Natural killer cell treated with Interleukin-12 subunit alpha and Interleukin-12 subunit beta and Interleukin-15 and Interleukin-18, amount 100 ng/mL, for 72 hours (primary cell): ENCODE measurements at places on chromosomes 3 and 15. TPM values are rescaled to one million over a fixed set of nuclear protein-coding genes. Genes with fewer than 3 reads are reported as not detected.

DNA sequence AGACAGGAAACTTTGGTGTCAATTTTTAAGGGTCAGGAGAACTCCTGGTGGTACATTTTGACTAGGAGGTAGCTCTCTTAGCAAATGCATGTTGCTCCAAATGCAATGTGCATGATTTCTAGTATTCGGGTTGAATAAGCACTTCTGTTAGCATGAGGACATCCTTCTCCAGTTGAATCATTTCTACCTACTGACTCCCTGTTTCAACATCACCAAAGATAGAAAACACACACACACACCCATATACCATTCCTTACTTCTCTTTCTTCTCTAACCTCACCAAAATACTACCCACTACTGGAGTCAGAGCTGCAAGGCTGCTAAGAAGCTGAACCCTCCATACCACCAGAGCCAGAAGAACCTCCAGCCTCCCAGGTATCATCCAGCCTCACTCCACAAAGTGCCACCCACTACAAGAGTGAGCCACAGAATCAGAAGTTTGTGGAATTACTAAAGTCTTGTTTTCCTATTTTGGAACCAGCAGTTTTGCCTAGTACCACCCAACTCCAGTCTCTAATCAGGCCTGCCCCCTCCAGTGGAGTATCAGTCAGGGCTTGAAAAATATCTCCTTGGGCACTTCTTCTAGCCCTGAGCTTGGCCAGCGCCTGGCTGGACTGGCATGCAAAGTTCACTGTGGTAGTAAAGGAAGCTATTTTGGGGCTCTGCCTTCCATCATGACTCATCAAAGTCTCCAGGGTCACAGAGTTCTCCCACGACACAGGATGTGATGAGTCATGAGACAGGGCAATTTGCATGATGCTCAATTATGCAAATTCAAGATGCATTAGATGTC is 110.3 kb downstream of the CYP19A1 start:
- no peak for DNase-seq

- DNase-seq = no peak
Observed at GRCh38 chr3:160796089-160796812, 40.2 kb downstream of the PPM1L start.

Gene SERPINI2
- total RNA-seq = not detected

DNA sequence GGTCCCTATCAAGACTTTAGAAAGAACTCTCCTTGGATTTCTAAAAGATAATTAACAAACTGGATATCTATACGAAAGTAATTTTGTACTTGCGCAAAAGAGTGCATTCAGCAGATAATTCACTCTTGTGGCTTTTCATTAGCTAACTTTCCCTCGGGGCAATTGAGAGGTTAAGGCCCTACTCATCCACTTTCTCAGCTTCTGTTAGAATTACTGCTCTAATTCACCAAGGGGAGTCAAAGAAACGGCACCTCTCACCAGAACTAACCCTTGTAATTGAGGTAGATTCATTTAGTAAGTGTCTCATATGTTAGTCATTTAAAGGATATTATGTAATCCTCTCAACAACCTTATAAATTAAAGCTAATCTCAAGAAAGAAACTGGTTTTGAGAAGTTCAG is 22.5 kb upstream of the MB21D2 start:
- DNase-seq = no peak

- DNase-seq = no peak
Observed at GRCh38 chr3:49873623-49874022, 3.9 kb upstream of the CAMKV start.

DNA sequence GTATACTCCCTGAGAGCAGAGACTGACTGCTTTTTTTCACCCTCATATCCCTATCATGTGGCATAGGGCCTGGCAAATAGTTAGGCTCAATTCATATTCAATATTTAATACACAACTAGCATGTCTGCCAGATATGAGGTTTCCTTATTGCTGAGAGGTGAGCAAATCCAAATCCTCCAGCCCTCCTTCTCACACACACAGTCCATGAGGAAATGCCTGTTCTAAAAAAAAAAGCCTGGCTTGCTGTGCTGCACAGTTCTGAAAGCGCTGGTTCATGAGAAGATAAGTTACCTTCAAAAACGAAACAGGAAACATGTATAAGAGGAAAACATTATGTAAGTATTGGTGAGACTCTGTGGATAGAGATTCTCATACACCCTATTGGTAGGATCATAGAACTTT is 15.5 kb upstream of the ACAP2 start:
- DNase-seq = no peak

DNA sequence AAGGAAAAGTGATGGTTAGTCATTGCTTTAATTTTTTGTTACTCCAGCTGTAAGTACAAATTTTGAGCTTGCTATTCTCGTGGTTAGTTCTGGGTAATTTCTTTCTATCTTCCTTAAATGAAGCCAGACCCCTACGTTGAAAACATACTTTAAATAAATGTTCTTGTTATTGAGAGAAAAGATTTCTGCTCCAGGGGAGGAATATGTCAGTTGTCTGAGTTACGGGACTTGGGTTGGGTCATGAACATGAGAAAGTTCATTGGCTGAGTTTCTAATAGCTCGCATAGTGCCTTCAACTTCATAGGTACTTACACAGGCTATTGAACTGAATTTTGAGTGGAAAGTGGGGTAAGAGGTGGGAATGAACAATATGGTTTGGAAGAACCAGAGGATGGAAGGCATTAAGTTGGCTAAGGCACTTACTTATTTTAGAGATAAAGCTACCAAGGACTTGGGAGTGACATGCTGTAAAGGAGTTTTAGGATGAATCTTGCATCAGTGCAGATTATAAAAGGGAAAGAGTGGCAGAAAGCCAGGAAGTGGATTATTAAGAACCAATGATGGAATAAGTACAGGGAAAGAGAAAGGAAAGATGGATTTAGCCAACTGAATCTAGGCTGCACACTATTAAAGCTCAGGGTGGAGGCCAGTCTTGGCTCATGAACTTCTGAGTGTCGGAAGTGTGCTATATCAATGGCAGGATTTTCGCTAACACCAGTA is 1.4 kb downstream of the RPSA start:
- no peak for DNase-seq

Gene UNC13C
- not detected for total RNA-seq

Gene GOLGA6L7
- not detected for total RNA-seq
